GF-D8 (cell line): ENCODE measurements at places on chromosomes 3 and 15.

DNA sequence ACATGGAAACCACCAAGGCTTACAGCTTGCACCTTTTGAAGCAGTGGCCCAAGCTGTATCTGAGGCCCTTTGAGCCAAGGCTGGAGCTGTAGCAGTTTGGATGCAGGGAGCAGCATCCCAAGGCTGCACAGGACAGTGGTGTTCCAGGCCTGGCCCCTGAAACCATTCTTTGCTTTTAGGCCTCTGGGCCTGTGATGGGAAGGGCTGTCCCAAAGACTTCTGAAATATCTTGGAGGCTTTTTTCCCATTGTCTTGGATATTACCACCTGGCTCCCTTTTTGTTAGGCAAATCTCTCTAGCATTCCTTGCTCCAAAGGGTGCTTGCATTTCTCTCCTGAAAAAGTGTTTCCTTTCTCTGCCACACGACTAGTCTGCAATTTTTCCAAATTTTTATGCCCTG lies 302.8 kb upstream of the MDFIC2 start:
- DNase-seq, result no peak

DNA sequence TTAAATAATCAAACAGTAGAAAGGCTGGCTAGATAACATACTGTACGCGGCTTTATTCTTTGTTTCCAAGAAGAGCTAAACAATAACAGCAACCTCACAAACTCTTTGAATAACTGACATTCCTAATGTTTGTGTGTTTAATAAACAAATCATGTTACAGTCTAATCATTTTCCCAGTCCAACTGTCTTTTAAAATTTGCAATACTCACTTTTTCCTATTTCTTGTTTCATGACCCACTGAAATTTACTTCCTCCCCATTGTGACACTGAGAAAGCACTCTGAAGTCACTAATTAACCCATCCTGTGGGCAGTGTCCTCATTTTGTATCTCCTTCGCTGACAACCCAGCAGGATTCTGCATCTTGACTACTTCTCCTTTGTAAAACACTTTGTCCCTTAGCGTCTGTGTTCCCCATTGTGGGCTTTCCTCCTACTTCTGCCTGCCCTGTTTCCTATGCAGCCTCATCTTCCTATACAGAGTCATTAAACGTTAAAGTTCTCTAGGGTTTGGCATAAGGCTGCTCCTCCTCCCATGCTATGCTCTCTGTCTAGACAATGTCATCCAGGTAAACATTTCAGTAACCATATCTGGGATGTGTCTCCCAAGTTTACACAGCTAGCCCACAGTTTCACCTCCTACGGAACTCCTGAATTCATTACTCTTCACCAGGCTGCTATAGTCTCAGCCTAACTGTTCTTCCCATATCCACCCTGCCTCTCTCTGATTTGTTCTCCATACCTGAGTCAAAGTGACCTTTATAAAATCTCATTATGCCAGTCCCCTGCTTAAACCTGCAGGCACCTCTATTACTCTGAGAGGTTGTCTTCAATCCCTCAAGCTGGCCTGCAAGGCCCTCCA lies 148.9 kb downstream of the GREM1 start:
- DNase-seq, result no peak

GRCh38 chr3:192570821-192571791 lies 156.2 kb downstream of the FGF12 start:
- DNase-seq, result no peak

GRCh38 chr15:34753236-34753894 lies 1.4 kb downstream of the GJD2 start:
- DNase-seq, result no peak

GRCh38 chr3:187777331-187777941 lies 32.2 kb upstream of the BCL6 start:
- peak; percentile 58 for DNase-seq

DNA sequence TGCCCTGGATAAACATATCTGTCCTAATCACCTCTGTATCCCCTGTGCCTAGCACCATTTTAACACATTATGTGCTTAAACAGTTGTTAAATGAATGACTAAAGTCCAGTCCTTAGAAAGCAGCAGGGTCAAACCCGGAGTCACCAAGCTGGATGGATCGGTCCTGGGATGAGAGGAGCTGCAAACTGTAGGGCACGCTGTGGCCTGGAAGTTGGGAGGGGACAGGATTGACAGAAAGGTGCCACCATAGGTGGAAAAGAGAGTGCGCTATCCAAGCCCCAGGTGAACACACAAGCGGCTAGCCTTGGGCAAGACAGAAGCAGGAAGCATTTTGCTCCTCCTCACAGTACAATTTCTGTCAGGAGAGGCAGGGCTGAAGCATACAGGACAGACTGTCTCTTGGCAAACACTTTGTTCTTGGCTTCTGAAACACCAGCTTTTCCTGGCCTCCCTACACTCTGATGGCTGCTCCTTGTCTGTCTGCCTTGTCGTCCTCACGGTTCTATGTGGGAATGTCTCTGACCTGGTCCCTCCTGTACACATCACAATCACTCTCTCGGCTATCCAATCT lies 48.4 kb upstream of the KY start:
- no peak for DNase-seq

GRCh38 chr3:134111616-134112015 lies 81.9 kb upstream of the SLCO2A1 start:
- no peak for DNase-seq

GRCh38 chr15:76501726-76502125 lies 165.2 kb downstream of the ISL2 start:
- DNase-seq, result no peak

DNA sequence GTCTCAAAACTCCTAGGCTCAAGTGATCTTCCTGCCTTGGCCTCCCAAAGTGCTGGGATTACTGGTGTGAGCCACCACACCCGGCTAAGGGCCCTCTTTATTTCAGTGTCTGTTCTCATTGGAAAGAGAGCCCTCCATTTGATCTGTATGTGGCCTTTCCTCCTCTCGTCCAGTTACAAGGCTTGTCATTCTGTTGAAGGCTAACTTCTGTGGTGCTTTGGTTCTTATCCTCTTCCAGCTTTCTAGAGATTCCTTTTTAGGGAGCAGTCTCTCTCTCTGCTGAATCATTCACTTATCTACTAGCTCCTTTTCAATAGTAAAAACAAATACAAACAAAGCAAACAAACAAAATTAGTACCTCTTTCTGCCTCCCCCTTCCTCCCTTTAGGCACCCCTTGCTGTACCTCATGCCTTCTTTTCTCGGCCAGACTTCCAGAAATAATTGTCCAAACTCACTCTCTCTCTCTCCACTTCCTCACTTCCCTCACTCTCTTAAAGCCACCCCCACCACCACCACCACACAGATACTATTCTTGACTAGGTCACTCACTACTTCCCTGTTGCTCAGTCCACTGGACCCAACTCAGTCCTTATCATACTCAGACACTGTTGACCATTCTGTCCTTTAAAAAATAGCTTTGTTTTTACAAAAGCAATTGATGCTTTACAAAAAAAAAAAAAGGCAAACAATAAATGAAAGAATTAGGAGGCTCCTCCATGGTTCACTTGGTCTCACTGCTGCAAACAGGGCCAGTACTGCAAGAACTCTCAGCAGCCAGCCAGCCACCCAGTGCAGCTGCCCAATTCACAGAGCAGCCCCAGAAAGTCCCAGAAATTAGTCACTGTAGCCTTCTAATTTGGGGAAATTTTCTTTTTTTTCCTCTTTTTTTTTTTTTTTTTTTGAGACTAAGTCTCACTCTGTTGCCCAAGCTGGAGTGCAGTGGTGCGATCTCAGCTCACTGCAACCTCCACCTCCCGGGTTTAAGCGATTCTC lies 31.7 kb upstream of the RAB11A start:
- peak; percentile 7 for DNase-seq

- no peak for DNase-seq
These were observed 179.7 kb upstream of the NDN start for GRCh38 chr15:23866832-23867231.

DNA sequence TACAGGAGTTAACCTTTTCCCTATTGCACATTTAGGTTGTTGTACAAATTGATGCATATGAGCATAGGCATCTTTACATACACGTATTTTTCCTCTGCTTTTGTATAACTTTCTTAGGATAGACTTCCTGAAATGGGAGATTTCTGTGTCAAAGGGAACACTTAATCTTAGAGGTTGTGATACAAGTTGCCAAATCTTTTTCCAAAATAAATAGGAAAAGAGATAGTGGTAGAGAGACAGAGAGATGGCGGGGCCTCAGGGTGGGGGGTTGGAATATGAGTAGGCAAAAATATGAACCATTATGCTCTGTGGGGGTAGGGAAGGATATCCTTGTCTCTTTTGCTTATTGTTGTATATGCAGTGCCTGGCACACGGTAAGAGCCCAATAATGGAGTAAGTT lies 70.7 kb upstream of the UBE2E1 start:
- DNase-seq, result no peak

DNA sequence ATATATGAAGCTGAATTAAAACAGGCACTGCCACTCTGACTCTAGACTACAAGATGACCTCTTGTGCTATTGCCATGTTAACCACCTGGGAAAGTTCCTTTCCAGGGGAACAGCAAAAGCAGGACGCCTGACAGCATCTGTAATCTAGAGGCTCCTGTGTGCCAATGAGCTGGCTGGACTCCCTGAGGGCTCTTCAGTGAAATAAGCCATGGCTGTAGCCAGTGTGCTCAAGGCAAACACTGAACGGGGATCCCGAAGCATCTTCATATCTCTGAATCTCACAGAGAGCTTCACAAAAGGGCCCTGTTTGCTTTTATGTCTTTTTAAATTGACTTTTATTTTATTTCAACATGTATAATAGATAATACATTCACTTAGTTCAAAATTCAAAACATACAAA lies 57.2 kb downstream of the BFSP2 start:
- DNase-seq, result no peak

- DNase-seq, result no peak
These were observed 246.6 kb upstream of the KCNMB2 start for GRCh38 chr3:178289544-178290160.

DNA sequence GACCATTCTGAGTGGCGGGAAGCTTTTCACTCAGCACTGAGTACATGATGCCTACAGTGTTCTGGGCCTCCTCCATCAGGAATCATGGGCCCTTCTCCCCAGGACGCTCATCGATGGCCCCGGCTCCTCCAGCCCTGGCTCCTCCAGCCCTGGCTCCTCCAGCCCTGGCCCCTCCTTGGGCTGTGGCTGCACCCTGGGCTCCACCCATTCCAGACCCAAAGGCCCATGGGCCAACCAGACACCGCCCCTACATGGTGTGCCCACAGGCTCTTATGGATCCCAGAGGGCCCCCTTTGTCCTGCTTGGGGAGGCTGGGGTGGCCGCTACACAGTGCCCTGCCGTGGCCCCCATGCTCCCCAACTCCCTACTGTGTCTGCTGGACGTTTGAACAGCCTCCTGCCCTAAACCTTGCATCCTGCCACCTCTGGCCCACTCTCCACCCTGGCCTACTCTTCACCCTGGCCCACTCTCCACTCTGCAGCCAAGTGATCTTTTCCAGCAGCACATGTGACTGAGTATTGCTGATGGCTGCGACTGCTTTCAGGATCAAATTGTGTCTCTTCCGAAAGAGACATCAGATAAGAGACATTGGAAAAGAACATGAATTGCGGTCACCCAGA lies 57.9 kb downstream of the APBA2 start:
- DNase-seq, result no peak

GRCh38 chr15:100205549-100206295 lies 136.1 kb downstream of the ADAMTS17 start:
- DNase-seq, result no peak

GRCh38 chr15:34358367-34358766 lies 8.6 kb downstream of the LPCAT4 start:
- DNase-seq, result no peak

DNA sequence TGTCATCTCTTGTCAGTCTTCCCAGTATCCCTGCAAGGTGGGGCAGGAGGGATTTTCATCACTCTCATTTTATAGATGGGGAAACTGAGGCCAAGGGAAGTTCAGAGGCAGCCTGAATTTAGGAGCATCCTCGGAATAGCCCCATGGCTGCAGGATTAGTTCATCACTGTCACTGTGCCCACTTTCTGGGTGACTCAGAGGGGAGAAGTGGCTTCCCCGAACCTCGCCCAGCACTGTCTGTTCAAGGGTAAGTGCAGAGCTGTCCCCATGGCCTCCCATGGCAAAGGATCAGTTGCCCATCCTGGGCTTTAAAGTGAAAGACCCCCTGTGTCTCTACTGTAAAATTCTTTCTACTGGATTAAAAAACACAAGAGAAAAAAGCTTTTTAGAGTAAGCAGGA lies 60.0 kb upstream of the SEC13 start:
- DNase-seq, result no peak

- DNase-seq, result peak; percentile 75
These were observed 60.5 kb downstream of the SH3BP5 start for GRCh38 chr3:15271785-15272381.

DNA sequence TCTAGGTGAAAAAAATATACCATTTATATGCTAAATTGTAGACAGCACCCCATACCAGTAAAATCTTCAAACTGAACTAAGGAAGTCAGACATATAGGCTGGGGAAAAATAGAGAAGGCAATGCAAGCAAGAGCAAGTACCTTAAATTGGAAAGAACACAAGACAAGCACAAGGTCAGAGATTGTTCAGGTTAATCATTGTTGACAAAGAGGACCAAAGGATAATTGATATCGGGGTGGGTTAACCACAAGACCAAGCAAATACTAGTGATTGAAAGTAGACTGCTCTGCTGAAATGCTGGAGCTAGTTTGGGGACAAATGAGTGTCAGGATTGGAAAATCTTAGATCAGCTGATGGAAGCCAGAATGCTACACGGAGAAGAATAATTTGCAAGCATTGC lies 499.8 kb downstream of the ROBO2 start:
- DNase-seq, result no peak

- no peak for DNase-seq
These were observed 19.2 kb upstream of the CPOX start for GRCh38 chr3:98612587-98612986.

GRCh38 chr3:59128685-59129084 lies 78.9 kb upstream of the CFAP20DC start:
- DNase-seq, result no peak

DNA sequence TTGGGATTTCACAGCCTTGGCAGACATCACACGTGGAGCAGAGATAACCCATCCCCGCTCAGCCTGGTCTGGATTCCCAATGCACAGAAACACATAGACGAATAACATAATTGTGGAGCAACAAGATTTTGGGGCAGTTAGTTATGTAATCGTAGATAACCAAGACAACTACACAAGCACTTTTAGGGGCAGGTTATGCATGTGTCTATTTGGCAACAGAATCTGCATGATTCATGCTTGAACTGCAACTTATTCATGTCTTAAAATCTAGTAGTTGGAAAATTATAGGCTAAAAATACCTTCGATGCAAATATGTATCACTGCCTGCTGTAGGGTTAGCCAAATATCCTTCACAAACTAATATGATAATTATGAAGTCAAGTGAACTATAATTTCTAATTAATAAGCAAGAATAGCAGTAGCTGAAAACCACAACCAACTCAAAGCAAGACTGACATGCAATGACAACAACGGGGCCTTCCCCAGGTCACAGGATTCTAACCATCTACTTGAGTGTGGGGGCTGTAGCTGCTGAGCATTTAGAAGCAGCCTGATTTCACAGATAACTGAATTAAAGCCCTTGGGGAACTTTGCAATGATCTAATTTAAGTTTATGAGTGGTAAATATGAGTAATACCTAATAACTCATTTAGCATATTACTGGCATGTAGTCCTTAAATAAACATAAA lies 31.1 kb downstream of the DGKG start:
- no peak for DNase-seq
